GOT3 (cell line): ENCODE measurements at places on chromosomes 3 and 15.

GRCh38 chr15:27743638-27744037 lies 355.5 kb downstream of the OCA2 start:
- no peak for DNase-seq

- DNase-seq: no peak
Observed at GRCh38 chr3:177948716-177949425, 587.4 kb upstream of the KCNMB2 start.

DNA sequence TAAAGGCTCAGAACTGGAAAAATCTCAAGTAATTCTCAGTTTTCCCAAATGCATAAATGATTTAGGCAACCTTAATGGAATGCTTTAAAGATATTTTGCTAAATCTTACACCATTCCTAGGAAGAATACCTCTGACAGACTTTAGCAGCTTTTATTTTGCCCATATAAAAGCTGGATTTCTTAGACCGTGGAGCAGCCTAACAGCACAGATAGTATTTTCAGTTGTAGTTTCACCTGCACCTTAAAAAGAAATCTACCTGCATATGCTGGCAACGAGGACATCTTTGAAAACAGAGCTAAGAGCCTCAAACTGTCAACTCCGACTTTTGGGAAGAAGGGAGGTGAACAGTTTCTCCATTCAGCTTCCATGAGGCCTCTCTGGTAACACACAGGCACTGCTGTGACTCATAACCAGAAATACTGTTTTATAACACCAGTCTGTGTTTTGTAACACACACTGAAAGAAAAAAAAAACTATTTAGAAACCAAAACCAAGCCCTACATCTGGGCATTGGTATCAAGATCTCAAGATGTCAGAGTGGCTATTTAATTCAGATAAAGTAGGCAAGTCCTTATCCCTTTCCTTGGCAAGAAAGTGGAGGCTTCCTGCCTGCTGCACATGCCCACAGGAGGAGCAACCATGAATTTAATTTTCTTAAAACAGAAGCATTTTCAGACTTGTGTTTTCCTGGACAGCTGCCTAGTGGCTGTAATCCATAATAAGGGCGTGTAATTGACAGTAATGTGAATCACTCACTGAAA lies 181.5 kb upstream of the ICE2 start:
- no peak for DNase-seq

DNA sequence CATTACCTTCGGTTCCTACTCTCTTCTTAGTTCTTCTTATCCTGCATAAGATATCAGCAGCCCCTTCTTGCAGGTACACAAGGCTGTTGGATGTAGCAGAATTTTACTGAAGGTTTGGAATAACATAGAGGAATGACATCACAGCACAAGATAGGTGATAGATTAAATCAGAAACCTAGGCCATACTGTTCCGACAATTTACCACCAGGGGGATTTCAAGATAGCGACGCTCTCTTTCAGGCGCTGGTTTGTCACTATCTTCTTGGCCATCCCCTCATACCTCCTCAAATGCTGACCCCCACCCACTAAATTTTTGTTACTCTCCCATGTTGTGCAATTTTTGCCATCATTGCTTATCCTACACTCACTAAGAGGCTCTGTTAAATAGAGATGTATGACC lies 3.5 kb downstream of the SIDT1 start:
- no peak for DNase-seq

GRCh38 chr15:23483821-23484299 lies 36.8 kb upstream of the GOLGA6L2 start:
- DNase-seq: no peak

DNA sequence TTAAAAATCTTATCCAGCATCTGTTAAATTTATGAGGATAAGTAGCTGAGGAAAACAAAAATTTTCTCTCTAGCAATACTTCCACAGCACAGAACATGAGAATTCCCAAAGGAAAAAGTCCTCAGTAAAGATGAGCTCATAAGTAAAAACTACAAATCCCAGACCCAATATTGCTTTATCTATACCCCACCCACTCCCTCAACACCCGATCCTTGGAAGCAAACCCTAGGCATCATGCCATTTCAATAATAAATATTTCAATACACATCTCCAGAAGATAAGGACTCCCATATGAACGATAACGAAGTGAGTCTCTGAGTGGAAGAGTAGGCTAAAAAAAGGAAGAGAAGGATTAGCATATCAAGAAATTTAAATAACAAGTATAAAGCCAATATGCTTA lies 8.3 kb upstream of the PRR20G start:
- no peak for DNase-seq

- DNase-seq: no peak
Observed at GRCh38 chr15:96047255-96047931, 283.1 kb upstream of the NR2F2 start.

DNA sequence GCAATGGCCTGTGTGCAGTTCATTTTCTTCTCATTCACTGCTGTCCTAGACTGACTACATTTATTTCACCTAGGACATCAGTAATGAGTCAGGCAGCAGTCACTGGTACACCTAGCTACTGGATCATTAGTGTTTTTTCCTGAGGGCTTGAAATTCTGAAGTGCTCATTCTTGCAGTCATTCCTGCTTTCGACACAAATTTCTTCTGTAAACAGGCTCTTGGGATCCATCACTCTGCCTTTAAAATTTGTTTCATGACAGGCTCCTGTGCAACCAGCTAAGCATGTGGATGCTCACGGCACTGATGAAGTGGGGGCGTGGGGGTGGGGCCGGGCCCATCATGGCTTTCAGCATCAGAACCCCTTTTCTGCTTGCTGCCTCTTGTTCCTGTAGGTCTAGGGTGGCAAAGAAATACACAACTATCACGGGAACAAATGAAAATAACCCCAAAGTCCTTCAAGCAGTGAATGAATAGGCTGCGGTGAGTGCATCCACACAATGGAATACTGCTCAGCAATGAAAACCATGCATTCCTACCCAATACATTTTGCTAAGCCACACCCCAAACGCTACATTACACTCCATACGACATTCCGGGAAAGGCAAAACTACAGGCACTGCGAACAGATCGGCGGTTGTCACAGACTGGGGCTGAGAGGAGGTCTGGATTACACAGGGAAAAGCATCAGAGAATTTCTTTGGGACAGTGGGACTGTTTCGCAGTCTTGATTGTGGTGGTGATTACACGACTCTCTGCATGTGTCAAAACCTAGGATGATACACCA lies 9.3 kb upstream of the MELTF start:
- DNase-seq: no peak

- DNase-seq: no peak
Observed at GRCh38 chr15:98937413-98938104, 70.0 kb downstream of the PGPEP1L start.

- DNase-seq: no peak
Observed at GRCh38 chr3:3189961-3190360, 10.5 kb upstream of the CRBN start.

DNA sequence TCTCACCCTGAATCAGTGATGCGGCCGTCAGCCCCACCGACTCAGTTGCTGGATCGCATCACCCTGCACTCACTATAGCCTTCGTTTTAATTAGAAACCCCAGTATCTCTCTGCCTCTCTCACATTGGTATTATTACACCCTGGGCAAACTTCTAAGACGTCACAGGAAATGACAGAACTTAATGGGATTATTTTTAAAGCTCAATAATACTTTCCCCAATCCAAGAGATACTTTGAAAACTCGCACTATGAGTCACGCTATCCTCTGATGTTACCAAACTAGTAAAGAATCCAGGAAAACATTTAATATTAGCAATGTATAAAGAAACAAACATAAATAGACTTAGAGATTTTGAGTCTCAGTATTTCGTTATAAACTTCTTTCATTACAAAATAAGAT lies 36.6 kb downstream of the RUBCN start:
- DNase-seq: no peak

DNA sequence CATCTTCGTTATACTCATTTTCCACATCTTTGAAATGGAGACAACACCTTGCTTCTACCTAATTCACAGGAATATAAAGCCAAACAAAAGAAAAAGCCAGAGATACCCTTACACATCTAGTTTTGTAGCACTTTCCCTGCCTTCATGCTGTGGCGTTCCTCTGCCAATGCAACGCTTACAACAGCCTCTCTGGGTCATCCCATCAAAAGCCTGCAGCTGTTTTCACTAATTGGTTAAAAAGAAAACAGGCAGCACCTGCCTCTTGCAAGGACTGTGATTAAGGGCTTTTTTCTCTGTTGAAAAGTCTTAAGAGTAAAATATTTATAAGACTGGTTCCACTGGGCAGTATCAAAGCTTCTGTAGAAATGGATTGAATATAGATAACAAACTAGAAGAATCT lies 120.3 kb downstream of the FMN1 start:
- no peak for DNase-seq

DNA sequence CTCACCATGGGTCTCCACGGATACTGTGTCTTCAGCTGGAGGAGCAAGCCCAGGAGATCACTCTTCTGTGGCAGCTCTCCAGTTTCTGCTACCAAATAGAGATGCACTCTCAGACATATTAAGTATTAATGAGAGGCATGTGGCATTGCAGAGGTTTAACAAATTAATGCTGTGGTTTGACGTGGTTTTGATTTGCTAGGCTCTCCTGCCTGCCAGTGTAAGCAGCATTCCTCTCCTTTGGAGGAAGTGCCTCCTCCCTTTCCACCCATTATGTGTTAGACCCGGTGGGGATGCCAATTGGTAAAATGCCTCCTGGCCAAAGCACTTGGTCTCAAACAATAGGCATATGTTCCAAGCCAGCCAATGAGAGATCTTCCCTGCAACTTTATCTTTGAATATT lies 124.8 kb downstream of the MYLK start:
- no peak for DNase-seq

GRCh38 chr3:5699811-5700210 lies 512.3 kb downstream of the EDEM1 start:
- DNase-seq: no peak

- DNase-seq: no peak
Observed at GRCh38 chr15:70604666-70605315, 158.6 kb downstream of the UACA start.

- DNase-seq: no peak
Observed at GRCh38 chr3:52805270-52806039, 10.9 kb downstream of the ITIH3 start.

GRCh38 chr3:32460031-32460749 lies 42.5 kb downstream of the CMTM6 start:
- no peak for DNase-seq

DNA sequence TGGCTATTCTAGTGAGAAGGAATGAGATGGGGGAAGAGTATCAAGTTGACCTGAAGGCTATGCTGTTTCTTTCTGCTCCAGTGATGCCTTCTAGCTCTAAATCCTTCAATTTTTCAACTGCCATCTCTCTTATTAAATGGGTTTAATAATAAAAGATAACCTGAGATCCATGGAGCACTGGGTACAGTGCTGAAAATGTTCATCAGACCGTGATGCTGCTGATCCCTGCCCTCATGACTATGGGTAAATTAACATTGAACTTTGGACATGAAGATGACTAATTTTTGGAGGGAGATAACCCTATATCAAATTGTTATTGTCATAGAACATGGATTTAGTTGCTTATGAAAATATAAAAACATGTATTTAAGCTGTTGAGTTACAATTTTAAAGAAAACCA lies 27.7 kb upstream of the SLC2A2 start:
- DNase-seq: no peak

GRCh38 chr15:52208306-52208946 lies 17.2 kb upstream of the GNB5 start:
- peak; percentile 17 for DNase-seq

GRCh38 chr15:25710184-25710583 lies 152.9 kb downstream of the ATP10A start:
- no peak for DNase-seq

- no peak for DNase-seq
Observed at GRCh38 chr3:195133013-195133412, 137.9 kb downstream of the XXYLT1 start.
